ENCODE measurements at places on chromosomes 4 and X.

- DNase-seq = no peak
These were observed 50.4 kb downstream of the CRMP1 start for GRCh38 chr4:5842456-5842855.

DNA sequence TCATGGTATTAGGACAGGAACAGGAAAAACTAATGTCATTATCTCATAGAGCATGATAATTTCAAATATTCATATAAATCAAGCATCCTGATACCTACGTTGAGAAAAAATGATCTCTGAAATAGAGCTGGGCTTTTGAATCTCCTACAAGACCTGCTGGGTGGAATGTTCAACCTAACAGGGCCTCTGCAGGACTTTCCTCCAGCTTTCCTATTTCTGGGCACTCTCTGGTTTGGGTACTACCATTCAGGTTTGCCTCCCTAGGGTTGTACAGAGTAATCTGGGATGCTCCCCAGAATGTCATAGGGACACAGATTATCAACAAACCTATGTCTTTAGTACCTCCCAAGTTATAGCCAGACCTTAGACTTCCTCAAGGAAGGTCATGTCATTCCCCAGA, 108.9 kb downstream of the CDS1 start:
- DNase-seq = no peak

GRCh38 chrX:143231492-143231891, 205.8 kb downstream of the SPANXN4 start:
- no peak for DNase-seq

DNA sequence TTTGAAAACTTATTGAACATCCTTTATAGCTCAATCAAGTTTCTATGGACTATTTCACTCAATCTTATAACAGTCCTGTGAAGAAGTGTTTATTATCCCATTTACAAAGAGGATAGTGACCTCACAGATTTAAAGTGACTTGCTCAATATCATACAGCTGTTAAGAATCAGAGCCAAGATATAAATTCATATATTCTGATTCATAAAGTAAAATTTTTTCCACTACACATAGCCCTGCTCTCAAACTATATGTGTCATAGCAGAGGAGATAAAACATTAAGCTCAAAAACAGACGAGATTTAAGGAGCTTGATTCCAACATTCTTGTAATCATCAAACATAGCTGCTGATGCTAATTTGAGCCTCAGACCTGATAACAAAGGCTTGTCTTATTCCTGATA, 226.8 kb downstream of the CAMK2D start:
- DNase-seq = no peak

DNA sequence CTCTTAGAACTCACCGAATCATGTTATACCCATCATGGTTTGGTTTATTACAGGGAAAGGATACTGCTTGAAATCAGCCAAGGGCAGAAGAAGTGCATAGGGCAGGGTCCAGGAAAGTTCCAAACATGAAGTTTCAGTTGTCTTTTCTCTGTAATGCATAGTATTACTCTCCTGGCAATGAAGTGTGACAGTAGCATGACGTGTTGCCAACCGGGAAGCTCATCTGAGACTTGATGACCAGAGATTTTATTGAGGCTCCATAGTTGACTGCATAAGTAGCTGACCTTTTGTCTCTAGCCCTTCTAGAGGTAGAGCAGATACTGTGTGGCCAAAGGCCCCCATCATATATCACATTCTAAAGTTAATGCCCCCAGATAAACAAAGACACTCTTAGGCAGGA, 72.1 kb downstream of the BEND4 start:
- DNase-seq = no peak

- DNase-seq = no peak
These were observed 28.1 kb upstream of the RASL11B start for GRCh38 chr4:52833941-52834525.

DNA sequence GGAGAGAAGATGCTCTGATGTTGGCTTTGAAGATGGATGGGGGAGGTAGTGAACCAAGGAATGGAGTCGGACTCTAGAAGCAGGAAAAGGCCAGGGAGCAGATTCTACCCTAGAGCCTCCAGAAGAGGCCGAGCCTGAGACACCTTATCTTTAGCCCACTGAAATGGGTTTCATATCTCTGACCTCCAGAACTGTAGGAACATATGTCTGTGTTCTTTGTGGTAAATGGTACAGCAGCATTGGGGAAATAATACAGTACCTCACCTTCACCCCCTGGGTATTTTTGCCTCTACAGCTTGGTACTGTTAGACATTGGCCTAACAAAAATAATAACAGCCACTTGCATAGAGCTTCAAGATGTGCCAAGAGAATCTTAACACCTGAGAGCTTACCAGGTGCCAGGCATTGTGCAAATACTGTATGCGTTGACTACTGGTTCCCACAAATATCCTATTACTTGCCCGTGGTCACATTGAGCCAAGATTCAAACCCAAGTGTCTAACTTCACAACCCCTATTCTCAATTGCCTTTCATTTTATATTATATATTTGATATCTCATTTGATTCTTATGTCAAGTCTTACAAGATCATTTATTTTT, 57.0 kb upstream of the PGM2 start:
- no peak for DNase-seq

DNA sequence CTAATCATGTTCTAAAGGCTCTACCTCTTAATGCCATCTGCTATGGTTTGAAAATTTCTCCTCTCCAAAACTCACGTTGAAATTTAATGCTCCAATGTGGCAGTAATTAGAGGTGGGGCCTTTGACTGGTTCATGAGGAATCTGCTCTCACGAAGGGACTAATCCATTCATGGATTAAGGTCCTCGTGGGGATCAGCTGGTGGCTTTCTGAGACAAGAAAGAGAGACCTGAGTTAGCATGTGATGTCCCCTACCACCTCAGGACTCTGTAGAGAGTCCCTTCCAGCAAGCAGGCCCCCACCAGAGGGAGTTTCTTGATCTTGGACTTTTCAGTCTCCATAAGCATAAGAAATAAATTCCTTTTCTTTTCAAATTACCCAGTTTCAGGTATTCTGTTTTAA, 65.3 kb downstream of the WDFY3 start:
- DNase-seq = no peak

- DNase-seq = no peak
These were observed 74.4 kb upstream of the PRKX start for GRCh38 chrX:3787856-3788255.

GRCh38 chr4:188624370-188624769, 485.1 kb downstream of the TRIML1 start:
- DNase-seq = no peak

DNA sequence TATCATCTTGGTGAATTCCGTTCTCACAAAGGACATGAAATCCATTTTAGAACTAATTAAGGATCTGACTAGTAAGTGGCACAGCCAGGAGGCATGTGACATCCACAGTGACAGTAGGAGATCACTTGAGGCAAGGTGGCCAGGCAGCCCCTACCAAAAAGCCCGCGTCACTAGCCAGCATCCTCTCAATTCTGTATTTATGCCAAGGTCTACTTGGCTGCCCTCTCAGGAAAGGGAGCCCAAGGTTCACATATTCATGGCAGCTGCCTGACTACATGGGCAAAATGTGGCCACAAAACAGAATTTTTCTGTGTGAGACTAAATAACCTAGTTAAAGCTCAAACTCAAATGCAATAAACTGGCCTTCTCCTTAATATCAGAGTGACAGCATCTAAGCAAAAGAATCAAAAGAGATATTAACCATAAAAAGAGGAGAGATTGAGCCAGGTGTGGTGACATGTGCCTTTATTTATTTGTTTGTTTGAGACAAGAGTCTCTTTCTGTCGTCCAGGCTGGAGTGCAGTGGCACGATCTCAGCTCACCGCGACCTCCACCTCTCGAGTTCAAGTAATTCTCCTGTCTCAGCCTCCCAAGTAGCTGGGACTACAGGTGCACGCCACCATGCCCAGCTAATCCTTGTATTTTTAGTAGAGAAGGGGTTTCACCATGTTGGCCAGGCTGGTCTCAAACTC, 51.5 kb downstream of the SLC9A7 start:
- no peak for DNase-seq

DNA sequence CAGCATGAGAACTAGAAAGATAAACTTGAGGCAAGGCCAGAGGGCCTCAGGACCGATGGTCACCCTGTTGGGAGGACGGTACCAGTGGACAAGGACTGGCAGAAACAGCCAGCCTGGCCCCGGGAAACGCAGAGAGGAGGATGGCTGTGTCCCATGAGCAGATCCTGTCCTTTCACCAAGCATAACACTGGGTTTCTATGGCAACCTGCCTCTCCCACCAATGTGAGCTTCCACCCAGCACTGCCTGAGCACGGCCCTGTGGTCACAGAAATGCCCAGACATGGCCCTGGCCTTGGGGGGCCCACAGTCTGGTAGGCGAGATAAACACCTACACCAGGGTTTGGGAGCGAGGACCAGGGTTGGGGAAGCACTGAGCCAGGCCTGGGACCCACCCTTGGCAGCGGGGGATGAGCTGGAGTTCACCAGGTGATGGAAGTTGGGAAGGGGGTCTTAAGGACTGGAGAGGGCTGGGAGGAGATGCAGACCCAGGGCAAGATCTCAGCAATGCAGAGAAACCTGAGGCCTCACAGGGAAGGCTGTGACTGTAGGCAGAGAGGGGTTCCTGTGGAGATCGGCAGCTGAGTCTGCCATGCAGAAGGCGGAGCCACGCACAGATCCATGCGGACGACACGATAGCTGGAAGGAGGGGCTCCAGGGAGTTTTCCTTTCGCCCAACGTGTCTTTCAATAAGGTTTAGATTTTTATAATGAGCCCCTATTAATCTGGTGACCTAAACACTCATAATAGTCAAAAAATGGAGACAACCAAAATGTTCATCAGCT, 32.7 kb upstream of the CRMP1 start:
- DNase-seq = no peak

DNA sequence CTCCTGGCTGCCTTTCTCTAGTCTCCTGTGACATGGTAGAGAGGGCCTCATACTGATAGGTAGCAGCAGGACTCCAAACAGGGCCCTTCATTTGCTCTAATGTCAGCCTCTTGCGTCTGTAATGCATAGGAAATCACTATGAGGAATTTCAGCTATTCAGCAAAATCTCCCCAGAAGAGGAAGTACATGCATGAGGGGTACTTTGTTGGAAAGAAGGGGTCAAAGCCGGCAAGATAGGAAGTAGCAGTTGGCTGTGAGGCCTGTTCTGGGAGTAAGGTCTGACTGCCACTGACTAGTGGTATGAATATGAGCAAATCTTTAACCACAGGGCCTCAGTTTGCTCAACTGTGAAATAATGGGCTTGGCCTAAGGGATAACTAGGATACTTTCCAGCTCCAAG, 283.2 kb downstream of the ARHGAP10 start:
- DNase-seq = no peak

DNA sequence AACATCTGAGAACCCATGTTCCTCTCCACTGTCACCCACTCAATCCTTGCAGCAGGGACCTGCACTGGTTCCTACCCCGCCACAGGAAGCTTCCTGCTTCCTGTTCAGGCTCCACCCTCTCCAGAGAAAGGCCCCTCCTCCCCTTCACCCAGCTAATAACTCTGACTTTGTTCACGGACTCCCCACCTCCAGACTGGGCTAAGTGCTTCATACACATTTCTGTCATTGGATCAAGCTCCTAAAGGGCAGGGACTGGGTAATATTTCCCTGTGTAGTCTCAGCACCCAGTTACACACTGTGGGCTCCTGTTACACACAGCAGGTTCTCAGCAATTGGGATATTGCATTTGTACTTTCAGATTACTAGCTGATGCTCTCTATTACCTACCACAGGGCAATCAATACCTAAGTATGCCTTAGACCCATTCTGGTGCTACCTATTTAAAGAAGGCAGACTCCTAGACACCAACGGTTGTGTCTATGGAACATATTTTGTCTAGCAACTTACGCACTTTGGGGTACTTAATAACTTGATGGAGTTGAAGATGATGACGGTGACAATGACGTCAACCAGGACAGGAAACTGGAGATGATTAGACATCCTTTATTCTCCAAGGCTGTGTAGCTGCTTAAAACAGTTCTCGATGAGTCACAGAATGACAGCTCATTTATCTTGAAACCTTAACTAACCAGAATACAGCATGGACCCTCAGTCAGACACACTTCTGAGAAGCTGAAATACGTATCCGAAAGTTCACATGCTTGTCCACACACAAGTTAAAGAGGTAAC, 58.1 kb downstream of the MAML3 start:
- no peak for DNase-seq

DNA sequence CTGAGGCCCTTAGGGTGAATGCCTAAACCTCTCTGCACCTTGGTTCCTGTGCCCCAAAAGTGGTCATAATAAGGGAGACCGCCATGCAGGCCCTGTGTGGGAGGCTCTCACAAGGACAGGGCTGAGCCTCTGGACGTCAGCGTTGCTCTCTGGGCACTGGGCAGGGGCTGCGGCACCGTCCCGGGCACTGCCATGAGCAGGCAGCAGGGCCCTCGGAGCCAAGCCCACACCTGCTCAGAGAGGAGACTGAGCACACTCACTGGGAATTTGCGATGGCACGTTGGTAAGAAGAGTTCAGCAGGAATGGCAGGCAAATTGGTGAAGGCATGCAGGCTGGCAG, 123.4 kb downstream of the HMX1 start:
- no peak for DNase-seq

- no peak for DNase-seq
These were observed 1067.5 kb downstream of the PCDH7 start for GRCh38 chr4:31787701-31788100.

- DNase-seq = no peak
These were observed 10.2 kb upstream of the ZNF718 start for GRCh38 chr4:114149-114548.

- no peak for DNase-seq
These were observed 76.7 kb downstream of the SLC4A4 start for GRCh38 chr4:71415491-71415890.

GRCh38 chrX:21778236-21778635, 20.3 kb upstream of the SMPX start:
- DNase-seq = no peak

GRCh38 chr4:25783126-25783525, 79.7 kb downstream of the SEL1L3 start:
- DNase-seq = no peak

DNA sequence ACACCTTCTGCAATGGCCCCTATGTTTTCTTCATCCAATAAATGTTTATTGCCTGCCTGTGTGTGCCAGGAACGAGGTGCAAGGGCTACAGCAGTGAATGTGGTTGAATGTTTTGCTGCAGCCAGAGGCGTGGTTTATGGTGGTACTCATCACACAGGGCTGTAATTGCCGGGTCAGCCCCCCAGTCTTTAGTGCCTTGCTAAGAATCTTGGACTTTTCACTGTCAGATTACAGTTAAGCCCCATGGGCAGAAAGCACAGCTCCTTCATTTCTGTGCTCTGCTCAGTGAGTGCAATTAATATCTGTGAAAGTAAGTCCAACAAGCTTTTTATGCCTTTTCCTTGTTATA, 67.8 kb downstream of the TAPT1 start:
- no peak for DNase-seq

DNA sequence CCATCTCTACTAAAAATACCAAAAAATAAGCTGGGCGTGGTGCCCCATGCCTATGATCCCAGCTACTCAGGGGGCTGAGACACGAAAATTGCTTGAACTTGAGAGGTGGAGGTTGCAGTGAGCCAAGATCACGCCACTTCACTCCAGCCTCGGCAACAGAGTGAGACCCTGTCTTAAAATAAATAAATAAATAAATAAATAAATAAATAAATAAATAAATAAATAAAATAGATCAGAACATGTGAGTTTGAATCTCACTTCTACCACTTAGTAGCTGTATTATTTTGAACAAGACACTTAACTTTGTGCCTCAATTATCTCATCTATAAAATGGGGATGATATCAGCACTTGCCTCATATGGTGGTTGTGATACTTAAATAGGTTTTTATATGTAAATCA, 90.2 kb downstream of the C4orf51 start:
- no peak for DNase-seq

All from HEK293T (cell line).